HS-5 (cell line): ENCODE measurements at places on chromosomes 3 and 15.

DNA sequence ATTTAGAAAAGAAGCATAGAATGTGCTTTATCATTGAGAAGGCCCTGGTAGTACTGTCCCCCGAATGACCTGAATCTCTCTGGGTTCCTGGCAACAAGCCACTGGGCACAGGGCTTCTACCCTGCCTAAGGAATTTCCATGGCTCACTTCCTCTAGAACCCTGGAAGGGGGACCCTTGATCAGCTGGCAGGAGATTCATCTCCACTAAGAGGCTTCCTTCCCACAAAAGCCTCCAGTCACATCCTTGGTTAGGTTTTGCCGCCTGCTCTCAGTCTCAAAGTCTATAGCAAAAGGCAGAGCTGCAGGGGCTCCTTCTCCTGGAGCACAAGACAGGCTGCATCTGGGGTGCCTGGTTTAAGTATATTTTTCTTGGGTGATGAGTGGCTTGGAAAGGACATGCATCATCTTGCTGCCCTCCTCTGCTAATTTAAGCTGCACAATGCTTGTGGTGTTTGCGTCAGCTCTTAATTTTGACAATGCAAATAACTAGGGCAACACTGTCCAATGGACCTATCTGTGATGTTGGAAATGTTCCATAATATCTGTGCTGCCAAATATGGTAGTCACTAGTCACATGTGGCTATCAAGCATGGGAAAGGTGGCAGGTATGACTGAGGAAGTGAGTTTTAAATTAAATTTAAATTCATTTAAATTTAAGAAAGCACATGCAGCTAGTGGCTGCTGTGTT, 33.4 kb upstream of the RARRES1 start:
- no peak for DNase-seq

- DNase-seq = no peak
Observed at GRCh38 chr15:40306908-40307307, 827 bp downstream of the PLCB2 start.

DNA sequence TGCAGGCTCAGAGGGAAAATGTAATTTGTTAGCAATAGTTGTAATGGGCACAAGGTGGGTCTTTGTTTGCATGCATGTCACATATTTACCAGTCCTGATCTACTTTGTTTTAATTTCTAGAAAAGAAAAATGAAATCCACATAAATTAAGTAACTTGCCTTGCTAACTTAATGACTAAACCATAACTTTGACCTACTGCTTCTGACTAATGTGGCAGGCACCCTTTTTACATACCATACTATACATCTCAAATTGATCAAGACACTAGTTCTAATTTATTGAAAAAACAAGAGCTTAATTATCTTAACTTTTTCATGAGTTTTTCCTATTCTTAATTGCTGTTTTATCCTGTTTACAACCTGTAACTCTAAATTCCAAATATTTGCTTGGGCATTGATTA, 93.2 kb downstream of the ATP11B start:
- peak; percentile 26 for DNase-seq

DNA sequence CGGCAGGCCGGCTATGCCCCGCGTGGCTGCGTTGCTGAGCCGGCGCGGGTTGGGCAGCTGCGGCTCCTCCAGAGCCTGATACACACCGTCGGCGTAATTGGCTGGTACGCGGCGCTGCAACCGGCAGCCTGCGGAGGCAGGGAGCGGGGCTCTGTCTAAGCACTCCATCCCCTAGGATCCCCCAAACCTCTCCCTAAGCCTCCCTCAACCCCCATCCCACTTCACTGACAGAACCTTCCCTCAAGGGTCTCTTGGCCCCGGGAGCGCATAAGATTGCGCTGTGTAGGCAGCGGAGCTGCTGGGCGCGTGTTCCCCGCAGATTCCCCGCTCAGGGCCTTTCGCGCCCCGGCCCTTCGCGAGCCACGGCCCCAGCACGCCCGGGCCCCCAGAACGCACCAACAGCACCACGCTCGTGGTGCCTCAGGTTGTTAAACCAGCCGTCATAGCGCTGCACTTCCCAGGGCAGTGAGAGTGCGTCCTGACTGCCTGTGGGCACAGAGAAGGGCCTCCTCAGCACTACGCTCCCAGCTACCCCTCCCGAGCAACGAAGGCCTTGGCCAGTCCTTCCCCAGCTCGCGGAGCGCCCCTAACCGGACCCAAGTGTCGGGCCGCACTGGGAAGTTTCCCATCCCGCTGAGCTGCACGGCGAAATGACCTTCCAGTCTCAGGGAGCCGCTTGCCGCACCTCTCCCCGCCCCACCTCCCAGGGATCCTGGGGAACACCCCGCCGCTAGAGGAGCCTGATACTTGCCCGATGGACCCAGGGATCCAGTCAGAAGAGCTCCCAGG, 1.2 kb downstream of the DUOX2 start:
- no peak for DNase-seq

GRCh38 chr3:177978946-177979345, 557.3 kb upstream of the KCNMB2 start:
- no peak for DNase-seq

GRCh38 chr15:63765338-63765737, 68.4 kb downstream of the HERC1 start:
- no peak for DNase-seq

DNA sequence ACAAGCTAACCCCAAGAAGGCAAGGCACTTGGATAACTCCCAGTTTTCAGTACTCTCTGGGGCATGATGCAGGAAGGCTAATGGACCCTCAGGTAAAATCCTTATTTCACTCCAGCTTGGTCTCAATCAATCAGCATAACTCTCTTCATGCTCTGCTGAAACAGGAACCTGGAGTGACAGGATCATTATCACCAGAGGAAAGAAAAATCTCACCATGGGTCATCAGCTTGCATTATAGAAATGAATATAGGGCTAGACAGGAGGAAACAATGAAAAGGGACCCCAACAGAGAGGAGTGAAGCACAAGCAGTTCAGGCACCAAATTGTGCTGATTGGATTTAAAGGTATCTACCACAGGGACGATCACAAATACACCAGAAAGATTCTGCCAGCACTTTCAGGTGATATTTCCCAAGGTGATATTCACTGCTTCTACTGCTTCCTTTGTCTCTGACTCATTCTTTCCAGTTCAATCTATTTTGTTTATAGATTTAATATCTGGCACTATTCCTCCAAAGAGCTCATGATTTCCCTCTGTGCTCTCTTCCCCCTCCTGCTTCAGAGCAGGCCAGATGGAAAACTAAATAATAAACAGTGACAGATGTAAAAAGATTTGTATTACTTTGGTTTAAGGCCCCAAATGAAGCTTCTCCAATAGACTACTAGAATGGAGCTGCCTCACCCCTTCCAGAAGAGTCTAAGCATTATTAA, 22.9 kb upstream of the THUMPD3 start:
- no peak for DNase-seq

DNA sequence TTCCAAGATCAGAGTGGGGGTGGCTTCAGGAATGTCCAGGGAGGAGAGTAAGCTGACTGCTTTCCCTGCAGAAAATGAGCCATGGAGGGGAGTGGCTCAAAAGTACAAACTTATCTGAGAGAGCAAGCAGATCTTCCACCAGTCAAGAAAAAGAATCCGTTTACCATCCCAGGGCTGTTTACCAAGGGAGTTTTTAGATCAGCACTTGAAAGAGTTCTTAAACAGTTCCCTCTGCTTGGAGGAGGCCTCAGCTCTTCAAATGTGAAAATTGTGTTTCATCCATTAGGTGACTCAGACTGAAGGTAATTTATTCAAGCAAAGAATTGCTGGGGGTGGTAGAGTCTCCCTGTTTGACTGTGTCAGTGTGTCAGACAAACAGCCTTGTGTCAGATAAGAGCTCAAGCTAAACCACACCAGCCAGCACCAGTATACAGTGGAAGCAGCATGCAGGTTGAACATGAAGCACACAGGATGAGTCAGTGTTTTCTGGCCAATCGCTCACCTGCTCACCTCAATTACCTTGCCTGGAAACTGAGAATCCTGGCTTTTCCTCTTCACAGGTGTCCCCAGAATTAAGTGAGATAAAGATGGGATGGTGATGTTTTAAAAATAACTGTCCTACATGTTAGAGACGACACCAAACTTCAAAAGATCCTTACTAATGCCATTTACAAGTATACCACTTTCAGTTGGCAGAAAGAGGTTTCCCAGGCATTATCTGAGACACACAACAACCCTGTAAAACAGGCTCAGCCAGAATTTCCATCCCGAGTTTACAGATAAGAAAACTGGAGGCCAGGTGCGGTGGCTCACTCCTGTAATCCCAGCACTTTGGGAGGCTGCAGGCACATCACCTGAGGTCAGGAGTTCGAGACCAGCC, 21.7 kb downstream of the SH3BP5 start:
- no peak for DNase-seq

DNA sequence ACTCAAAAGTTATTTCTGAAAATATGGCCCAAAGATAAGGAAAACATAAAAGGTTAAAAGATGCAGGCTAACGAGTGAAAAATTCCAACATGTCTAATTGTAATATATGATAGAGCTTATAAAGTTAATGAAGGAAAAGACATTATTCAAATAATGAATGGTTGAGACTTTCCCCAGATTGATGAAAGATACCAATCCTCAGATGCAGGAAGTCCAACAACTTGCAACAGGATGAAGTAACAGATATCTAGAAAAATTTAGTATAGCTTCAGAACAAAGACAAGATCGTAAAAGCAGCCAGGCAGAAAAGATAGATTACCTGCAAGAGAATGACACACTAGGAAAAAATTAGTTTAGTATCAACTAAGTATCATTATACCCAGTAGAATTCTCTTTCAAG, 546.4 kb upstream of the PPP2R3A start:
- DNase-seq = no peak

DNA sequence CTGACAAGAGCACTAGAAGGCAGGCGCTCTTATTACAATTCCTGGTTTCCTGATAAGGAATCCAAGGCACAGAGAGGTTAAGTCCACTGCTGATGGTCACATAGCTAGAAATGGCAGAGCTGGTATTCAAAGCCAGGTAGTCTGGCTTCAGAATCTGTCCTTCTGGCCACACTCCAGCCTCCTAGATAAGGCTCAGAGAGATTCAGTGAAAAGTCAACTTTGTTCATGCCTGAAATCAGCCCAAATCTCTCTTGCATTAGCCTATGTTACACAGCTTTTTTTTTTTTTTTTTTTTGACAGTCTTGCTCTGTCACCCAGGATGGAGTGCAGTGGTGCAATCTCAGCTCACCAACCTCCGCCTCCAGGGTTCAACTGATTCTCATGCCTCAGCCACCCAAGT, 21.1 kb upstream of the CMTM8 start:
- DNase-seq = no peak

GRCh38 chr3:70565861-70566260, 253.4 kb upstream of the MDFIC2 start:
- no peak for DNase-seq

DNA sequence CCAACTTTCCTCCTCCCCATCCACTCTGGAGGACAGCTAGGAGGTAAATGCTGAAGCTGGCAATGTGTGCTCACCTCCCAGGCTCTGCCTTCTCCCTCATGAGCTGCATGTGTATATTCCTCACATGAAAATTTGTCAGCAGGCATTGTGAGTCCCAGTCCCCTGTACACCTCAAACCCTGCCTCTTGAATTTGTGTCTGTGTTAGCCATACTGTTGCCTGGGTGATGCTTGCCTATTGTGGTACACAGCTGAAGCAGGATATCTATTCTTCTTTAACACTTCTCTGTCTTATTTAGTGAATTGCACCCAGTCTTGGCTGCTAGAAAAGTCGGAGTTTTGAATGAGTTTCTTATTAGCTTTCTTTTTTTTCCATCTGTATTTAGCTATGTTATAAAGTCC, 586.0 kb upstream of the TGFBR2 start:
- no peak for DNase-seq
